T-helper 1 cell (primary cell): ENCODE measurements at places on chromosomes 12 and 14.

DNA sequence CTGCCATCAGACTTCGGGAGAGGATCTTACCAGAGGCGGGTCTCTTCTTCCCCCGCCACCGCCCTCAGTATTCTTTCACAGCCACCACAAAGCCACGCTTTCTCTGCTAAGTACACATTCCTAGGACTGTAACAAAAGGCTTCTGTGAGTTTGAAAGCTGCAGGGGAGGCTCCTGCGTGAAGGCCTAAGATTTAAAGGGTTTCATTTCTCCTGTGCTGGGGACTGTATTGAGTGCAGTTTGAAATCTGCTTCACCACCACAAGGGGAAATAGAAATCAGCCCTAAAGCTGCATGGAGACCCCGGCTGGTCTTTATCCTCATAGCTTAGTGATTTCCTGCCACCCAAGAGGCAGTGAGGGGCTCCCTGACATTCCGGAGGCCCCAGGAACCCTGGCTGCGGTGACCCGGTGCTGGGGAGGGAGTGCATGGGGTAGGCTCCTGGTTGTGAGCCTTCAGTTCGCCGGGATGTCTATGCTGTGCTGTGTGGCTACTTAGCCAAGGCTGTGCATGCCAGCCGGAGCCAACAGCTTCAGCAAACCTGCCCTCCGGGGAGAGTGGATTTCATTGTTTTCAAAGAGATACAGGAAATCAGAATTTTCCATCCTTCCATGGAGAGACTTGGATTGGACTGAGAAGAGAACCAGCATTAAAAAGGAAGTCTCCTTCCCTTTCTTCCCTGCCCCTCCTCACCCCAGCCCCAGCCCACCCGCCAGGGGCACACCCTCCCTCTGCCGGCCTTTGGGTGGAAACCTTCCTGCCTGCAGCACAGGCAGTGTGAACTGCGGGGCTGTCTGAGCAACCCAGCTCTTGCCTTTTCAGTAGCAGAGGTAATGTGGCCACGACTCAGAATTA is 163.3 kb downstream of the ETV6 start:
- no peak for DNase-seq

DNA sequence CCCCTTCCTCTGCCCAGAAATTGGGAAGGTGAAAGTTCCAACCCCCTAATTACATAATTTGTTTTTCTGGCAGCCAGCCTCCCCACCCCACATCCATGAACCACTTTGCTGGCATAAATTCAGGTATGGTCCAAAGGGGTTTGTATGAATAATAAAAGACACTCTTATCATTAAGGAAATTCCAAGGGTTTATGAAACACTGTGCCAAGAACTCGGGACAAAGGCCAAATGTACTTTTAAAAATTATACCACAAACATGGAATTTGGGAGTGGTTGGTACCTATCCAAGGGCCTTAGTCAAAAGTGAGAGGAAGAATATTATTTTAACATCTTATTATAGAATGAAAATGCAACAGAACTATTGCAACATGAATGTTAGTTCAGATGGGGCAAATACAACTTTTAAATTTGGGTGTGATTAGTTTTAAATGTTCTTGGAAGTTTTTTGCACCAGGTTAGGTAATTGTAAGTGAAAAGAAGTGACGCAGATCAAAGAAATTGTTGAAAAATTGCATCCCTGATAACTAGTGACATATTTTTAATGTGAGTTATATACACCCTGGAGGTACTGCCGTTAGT is 217.8 kb downstream of the TMEM117 start:
- no peak for DNase-seq

DNA sequence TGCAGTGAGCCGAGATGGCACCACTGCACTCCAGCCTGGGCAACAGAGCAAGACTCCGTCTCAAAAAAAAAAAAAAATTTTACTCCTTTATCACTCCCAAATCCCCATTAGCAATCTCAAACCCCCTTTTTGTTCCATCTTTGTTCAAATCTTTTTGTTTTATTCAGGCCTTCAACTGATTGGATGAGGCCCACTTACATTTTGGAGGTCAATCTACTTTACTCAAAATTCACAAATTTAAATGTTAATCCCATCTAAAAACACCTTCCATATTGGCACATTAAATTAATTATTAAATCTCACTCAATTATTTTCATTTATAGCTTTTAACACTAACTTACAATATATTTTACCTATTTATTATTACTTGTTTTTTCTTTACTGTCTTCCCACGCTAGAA is 27.0 kb upstream of the TXNRD1 start:
- no peak for DNase-seq

DNA sequence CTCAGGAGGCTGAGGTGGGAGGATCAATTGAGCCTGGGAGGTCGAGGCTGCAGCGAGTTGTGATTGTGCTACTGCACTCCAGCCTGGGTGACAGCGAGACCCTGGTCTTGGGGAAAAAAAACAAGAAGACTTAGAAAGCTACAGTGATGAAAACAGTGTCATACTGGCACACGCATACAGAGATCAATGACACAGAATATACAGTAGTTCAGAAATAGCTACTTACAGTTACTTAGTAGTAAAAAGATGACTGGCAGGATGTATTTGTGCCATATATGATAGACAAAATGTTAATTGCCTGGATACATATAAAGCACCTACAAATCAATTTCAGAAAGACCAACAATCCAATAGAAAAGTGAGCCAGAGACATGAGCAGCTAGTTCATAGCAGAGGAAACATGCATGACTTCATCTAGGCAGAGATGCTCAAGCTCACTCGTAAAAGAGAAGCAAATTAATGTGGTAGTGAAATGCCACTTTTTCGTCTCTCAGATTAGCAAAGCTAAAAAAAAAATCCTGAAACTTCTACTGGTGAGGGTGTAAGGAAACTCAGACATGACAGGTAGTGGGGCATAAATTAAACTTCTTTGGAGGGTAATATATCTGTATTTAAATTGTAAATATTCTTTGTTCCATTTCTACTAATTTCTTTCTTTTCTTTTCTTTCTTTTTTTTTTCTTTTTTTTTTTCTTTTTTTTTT is 2.5 kb upstream of the ALDH2 start:
- DNase-seq: no peak

DNA sequence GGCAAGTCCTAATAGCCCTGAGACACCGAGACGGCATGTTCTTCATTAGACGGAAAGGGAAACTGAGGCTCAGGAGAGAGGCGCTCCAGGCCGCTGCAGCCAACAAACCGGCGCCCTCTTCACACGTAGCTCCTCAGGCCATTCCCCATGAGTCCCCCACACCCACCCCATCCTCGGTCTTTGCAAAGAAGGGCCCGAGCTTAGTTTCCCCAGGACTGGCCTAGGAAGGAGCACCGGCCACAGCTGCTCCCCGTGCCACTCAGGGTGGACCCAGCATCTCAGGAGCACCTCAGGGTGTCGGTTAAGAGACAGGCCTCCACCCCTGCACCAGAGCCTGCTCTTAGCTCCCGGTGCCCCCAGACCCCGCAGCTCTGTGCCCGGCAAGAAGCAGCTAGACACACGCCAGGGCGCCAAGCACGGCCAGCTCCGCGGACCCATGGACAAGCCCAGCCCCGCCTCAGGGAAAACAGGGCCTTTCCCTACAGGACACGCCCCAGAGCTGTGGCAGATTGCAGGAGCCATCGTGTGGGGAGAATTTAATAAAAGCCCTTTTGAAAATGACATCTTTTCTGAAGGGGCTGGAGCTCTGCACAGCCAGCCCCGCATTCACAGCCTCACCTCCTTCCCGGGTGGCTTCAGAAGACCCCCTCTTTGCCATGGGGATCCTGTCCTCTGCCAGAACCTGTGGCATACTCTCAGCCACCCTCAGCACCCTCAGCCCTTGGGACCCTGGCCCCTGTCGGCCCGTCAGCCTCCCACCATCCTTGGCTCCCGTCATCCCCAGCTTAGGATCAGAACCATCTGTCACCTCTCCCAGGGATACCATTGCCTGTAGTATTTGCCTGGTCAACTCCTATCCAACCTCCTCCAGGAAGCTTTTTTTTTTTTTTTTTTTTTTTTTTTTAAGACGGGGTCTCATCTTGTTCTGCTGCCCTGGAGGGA is 59.7 kb downstream of the LGMN start:
- DNase-seq: no peak

- no peak for DNase-seq
Observed at GRCh38 chr12:128554546-128555304, 269.0 kb downstream of the SLC15A4 start.

DNA sequence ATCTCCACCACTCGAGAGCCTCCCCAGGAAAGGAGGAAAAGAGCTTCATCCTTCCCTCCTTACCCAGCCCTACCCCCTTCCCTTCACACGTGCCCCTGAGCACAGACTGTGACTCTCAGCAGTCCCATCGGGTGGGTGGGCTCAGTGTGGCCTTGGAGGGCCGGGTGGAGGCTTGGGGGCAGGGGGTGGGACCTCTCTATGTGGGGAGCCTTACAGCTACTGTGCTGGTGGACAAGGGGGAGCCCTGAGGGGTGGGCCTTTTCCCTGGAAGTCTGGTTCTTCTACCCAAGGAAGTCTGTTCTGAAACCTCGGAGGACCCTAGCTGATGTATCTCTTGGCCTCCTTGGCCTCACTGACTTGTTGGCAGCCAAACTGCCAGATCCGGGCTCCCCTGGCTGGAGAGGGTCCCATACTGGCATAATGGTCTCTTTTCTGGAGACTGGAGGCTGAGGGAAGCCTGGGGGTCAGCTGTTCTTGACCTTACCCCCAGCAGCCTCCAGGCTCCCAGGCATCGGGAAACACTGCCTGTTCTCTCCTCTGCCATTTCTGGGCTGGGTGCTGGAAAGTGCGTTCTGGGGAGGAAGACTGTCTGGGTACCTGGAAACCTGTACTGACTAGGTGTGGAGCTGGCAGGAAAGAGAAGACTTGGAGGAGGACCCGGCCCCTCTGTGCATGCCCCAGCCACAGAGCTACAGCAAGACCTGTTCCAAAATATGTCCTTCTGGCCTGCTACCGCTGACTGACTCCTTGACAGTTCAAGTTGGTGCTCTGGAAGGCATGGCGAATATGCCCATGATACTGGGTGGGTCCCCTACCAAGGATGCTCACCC is 7.6 kb downstream of the VASH1 start:
- DNase-seq: no peak

DNA sequence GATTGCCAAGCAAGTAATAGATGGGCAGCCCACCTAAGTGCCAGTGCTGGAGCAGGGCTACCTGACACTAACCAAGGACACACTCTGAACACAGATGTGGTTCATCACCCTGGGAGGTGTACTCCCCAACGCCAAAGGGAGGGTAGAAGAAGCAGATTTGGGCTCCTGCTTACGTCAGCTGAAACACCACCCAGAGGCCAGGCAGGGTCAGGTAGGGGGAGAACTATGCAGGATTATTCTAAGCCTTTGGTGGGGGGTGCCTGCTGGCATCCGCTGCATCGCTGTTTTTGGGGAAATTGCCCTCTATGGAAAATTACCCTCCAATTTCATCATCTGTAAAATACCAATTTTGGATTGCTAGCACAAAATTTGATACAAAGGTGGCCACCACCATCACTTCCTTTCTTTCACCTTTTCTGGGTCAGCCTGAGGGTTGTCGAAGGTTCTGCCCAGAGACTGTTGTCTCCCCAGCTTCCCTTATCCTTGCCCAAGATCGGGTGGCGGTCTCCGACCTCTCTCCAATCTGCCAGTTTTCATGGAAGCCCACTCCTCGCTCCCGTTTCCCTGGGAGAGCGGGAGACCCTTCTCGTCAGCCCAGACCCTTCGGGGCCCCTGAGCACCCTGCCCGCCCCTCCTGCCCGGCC is 535 bp downstream of the BIN2 start:
- peak; percentile 33 for DNase-seq

DNA sequence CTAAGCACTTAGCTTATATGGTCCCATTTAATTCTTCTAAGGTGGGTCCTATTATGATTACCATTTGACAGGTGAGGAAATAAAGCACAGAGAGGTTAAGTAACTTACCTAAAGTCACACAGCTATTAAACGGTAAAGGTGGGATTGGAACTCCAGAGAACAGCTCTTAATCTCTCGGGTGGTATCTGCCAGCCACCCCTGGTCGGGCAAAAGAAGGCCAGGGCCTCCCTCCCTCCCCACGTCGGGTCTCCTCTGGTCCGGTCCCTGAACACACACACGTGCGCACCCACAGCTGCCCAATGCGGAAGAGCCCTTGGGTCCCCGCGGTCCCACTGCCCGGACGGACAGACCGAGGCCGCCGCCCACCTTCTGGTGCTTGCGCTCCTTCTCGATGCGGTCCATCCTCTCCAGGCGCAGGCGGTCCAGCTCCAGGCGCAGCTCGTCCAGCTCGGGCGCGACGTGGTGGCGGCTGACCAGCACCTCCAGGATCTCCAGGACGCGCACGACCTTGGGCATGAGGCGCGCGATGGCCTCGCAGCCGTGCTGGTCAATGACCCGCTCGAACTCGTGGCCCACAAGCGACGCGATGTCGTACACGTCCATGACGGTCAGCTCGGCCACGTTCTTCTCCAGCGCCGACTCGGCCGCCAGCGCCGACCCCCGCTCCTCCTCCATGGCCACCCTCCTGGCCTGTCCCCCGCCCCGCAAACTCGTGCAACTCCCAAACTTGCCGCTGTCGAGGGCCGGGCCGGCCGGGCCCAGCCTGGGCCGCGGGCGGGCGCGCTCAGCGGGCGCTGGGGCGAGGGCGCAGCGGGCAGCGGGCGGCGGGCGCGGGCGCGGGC is 490 bp downstream of the RILPL1 start:
- DNase-seq: no peak

GRCh38 chr14:54881761-54882401 is 20.7 kb downstream of the GCH1 start:
- DNase-seq: no peak

DNA sequence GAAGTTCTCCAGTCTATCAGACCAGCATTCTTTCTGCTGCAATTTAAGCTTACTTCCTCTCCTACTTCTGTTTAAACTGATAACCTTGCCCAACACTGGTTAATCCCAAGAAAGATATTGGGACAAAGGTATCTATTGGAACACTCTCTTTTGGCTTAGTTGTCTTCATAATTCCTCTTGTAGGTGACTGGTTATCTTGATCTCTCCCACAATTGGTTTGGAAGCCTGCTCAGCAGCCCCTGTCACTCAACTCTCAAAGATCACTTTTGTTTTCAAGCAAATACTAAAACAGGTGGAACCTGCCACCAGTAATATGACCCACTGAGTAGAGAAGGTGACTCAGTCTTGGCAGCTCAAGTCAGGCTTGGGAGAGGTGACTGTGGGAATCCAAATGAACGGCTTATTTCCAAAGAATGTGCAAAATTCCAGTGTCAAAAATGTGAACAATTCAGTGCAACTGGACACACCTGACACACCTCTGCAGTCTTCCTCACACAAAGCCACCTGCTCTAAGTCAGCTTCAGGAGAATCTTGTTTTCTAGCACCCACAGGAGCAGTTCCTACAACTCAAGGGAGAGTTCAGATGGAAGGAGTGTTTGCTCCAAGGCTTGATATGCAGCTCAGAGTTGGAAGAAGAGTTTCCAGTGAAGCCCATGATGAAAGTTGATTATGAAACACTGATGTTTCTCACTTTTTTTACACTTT is 83.2 kb upstream of the SLC38A2 start:
- no peak for DNase-seq

- DNase-seq: no peak
Observed at GRCh38 chr12:119486599-119487154, 106.9 kb upstream of the TMEM233 start.

GRCh38 chr14:20455355-20456300 is 602 bp downstream of the APEX1 start:
- peak; percentile 76 for DNase-seq

- no peak for DNase-seq
Observed at GRCh38 chr14:42504433-42504832, 897.8 kb downstream of the LRFN5 start.
